Stimulated activated CD4-positive, alpha-beta T cell treated with anti-CD3 and anti-CD28 coated beads, Interleukin-2, amount 100 ng/mL, for 24 hours (primary cell): ENCODE measurements at places on chromosomes 12 and 14.

DNA sequence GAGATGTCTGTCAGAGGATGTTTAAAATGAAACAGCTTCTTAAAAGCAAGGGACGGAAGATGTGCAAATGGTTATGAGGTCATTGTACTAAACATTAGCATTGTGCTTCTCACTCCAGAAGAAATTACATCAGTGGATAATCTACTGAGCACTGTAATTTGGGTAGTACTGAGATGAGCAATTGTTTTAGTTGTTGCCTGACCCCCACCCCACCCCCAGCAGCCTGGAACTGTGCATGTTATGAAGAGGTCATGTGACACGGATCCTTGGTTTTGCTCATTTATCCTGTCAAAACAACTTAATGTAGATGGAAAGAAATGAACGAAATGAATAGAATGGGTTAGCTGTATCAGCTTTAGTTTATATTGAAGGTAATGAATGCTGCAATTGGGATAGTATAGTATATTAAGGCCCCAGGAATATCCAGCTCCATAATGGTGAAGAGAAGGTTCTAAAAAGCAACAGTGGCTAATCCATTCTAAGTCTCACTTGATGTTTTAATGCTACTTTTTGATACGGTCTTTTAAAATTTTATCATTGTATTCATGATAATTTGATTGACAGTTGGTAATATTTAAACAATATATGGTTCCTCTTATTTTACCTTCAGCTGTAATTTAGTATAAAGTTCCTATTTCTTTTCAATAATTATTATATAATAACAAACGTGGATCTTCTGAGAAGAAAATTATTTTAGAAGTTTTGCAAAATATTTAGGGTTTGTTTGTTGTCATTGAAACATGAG is 58.5 kb downstream of the WNK1 start:
- DNase-seq, result peak; percentile 63

- DNase-seq, result no peak
Observed at GRCh38 chr12:75349946-75350345, 15.5 kb downstream of the GLIPR1L1 start.

- DNase-seq, result no peak
Observed at GRCh38 chr12:81377771-81378170, 299.9 kb downstream of the ACSS3 start.

DNA sequence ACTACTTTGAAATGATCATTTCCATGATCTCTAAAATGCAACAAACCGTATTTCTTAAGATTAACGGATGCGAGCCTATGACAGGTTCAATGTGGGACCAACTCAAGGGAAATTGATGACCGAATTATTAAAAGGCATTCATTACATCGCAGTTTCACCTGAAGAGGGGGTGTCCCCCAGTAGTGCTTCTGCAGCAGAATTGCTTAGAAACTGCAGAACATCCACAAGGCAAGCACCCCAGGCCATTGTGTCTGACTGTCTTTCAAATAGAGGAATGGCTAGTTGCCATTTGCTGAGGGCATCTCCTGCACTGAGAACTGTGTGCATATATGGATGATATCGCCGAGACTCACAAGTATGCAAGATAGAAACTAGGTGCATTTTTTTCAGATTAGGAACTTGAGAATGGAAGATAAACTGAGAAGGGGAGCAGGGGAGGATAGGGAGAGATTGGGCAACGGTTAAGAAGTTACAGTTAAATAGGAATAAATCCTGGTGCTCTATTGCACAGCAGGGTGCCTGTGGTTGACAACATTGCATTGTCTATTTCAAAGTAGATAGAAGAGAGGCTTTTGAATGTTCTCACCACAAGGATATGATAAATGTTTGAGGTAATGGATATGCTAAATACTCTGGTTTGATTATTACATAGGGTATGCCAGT is 234.3 kb upstream of the PLEKHG7 start:
- DNase-seq, result no peak

- peak; percentile 55 for DNase-seq
Observed at GRCh38 chr14:105069871-105070759, 4.9 kb upstream of the GPR132 start.

GRCh38 chr12:42236017-42236416 is 2.0 kb downstream of the YAF2 start:
- no peak for DNase-seq

DNA sequence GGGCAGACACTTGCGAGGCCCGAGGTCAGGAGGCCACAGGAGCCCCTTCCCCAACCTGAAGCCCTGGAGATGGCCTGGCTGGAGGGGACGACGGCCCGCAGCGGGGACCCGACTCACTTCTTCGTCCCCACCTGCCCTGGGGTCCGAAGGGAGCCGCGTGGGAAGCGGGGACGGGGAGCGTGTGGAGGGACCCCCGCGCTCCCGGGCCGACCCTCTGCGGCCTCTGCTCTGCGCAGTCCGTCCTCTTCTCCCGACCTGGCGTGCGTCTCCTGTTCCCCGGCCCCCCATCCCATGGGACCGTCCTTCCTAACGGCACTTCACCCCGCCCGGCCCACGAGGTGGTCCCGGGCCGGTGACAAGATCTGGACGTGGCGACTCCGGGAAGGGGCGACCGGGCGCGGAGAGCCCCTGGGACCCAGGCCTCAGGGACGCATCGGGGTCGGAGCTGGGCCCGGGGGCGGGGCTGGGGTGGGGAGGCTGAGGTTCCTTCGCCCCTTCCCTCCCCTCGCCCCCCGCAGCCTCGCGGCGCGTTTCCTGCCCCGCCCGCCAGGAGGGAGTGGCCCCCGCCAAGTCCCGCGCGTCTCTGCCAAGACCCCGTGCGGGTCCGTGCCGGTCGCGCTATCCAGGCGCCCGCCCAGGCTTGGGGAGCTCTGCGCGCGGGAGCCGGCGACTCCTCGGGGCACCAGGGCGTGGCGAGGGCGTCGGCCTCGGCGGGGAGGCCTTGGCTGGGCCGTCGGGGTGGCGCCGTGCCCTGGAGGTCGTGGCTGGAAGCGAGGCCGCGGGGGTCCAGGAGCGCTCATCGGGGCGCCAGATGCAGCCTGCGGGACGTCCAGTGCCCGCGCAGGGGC is 97.1 kb downstream of the TNFAIP2 start:
- no peak for DNase-seq

DNA sequence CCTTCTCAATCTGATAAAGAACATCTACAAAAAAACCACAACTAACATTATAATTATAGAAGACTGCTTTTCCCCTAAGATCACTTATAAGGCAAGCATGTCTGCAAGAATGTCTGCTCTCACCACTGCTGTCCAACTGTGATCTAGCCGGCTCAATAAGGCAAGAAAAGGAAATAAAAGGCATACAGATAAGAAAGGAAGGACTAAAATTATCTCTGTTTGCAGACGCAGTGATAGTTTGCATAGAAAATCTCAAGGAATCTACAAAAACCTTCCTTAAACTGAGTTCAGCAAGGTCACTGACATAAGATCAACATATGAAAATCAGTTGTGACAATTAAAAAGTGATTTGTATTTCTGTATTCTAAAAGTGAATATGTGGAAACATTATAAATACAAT is 138.0 kb upstream of the EGLN3 start:
- no peak for DNase-seq

DNA sequence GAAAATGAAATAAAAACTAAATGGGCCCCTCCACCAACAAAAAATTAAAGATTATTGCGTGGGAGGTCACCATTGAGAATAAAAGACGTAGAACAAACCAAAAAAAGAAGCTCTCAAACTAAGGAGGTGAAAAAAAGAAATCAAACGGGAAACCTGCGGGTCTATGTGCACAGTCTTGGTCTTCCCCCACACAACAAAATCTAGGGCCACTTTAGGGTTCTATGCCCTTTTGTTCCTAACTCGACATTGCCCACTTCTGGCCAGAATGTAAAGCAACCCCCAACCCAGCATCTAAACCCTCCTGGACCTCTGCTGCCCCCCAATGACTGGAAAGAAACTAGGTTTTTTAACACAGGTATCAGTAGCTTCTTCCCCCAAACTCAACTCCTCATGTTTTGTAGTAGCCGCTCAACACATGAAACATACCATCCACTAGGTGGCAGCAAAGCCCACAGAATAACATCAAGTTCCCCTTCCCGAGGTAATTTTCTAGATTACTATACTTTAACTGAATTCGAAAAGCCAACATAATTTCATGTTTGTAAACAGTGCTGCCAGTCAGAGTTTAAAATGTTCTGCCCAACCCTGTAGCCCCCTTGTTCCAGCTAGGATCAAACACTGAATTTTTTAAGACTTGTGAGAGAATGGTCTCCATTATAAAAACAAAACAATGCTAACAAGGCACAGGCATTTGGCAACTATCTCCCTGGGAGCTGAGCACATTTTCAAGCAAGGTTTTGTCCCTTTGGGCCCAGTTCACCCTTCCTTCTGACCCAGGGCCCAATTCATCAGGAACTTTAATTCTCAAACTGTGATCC is 18.7 kb downstream of the DAD1 start:
- DNase-seq, result peak; percentile 82

GRCh38 chr12:76247026-76247646 is 101.1 kb downstream of the BBS10 start:
- DNase-seq, result no peak

DNA sequence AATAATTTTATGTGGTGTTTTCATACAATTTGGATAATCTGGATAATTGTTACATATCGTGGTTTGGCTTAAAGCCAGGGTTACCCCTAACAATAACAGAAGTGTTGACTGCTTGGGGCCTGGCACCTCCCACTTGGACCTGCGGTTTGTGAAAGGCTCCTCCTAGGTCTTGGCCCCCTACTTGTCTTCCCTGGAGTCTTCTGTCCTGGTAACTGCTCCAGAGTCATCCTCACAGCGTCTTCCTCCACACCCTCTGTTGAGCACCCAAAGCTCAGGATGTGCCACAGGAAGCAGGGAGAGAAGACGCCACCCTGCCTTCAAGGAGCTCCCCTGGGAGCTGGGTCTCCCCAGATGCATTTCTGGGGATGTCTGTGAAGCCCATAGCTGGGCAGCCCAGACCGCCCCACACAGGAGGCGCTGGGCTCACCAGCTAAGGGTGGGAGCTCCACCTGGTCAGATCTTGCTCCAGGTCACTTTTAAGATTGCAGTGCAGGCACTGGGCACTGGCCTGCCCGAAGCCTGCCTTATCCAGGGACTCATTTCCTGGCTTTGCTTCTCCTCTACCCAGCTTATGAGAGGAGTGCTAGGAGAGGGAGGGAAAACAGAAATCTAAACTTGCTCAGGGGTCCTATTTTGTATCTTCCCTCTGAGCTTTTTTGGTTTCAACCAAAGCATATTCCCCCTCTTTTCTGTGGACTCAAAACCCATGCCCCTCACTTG is 98.2 kb downstream of the ZFP36L1 start:
- DNase-seq, result no peak

- DNase-seq, result no peak
Observed at GRCh38 chr12:1130164-1130563, 139.1 kb downstream of the ERC1 start.

- no peak for DNase-seq
Observed at GRCh38 chr12:131559517-131560516, 151.1 kb upstream of the SFSWAP start.

GRCh38 chr14:51094282-51094821 is 553 bp downstream of the TRIM9 start:
- peak; percentile 26 for DNase-seq

- DNase-seq, result no peak
Observed at GRCh38 chr14:58078471-58078870, 73.5 kb downstream of the ARMH4 start.
